ENCODE measurements at places on chromosomes 13 and 19. TPM values are rescaled to one million over a fixed set of nuclear protein-coding genes. Genes with fewer than 3 reads are reported as not detected.
A peak's percentile ranks its signal among the peaks of the same experiment; 100 is the strongest.

The TUBA3C gene
- not detected for total RNA-seq

The FKBP8 gene
- 150 TPM for total RNA-seq

The KLC3 gene
- not detected for total RNA-seq

The LILRB1 gene
- not detected for total RNA-seq

The TMEM272 gene
- total RNA-seq: not detected

The NLRP7 gene
- not detected for total RNA-seq

The DYRK1B gene
- total RNA-seq: 26.8 TPM

The CYP2F1 gene
- not detected for total RNA-seq

The FGF21 gene
- total RNA-seq: not detected

The IL12RB1 gene
- not detected for total RNA-seq

DNA sequence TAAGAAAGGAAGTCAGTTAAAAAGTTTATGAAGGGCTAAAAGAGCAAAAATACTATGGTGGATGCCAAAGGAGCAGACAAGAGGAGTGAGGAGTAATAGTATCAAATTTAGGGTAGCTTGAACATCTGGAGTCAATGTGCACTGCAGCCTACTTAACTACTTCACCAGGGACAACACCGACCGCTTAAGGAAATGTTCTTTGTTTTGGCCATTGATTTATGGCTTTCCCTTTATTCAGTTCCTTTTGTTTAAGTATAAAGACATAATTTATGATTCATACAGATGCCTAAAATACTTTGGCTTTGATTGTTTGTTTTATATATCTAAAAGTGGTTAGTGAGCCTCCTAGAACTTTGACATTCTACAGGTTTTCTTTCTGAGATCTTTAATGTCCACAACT, 276.3 kb upstream of the PRR20A start:
- peak; percentile 91 for DNase-seq

DNA sequence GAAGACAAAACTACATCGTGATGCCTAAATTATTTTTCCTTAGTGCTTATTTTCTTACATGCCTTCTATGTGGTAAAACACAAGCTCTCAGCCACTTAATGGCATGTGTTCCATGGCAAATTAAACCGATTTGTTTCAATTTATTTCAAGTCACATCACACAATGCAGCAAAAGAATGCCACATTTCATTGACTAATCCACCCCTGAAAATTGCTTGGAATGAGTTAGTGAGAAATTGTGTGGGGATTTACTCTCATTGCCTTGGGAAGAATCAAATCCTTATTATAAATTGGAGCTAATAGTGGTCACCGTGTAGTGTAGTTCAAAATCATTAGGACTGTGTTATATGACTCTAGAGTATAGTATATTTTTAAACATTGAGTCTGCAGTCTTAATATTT, 485.5 kb upstream of the KLHL1 start:
- DNase-seq: no peak

DNA sequence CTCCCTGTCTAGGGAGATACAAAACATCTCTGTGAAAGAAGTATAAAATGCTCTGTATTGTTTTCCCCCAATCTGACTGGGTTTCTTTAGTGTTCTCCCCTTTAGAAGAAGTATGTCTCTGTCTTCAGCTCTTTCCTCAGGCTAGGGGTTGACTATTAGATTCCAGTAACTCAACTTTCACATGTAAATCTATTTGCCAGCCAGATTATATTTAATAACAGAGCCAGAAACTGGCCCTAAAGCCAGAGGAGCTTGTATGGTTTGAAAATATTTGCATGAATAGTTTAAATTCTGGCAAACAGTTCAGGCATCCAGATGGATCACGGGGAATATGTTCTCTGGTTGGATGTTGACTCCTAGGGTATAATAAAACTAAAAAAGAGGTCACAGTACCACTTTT, 22.3 kb upstream of the CYSLTR2 start:
- DNase-seq: no peak

- no peak for DNase-seq
Observed at GRCh38 chr13:43128504-43128961, 105.1 kb downstream of the DNAJC15 start.

GRCh38 chr19:19185853-19186740, 5.9 kb downstream of the BORCS8 start:
- peak; percentile 15 for DNase-seq

GRCh38 chr13:81874681-81875661, 1534.0 kb upstream of the SPRY2 start:
- DNase-seq: no peak

- DNase-seq: no peak
Observed at GRCh38 chr13:95623141-95623540, 21.4 kb downstream of the DZIP1 start.

DNA sequence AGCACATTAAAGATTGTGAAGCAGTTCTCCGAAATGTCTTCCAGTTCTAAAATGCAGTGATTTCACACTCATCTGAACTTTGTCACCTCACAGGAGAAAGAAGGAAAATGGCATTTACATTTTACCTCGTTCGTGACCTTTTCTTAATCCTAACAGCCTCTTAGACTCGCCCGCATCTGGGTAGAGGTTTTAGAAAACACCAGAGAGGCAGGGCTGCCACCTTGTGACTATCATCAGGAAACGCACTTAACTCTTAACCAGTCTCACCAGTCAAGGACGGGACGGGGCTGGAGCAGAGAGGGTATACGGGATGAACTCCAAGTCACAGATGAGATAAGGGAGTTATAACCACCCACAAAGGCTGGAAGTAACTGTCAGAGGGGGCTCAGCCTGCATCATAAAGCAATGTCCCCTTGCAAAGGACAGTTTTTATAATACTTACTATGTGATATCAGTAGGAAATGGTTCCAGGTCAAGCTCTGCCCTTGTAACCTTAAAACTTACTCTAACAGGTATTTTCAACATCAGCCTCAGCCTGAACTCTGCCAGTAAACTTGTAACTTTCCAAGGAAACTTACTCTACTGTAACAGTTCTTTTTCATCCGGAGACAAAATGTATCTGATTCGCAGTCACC, 8.6 kb upstream of the CEACAM6 start:
- peak; percentile 36 for DNase-seq

DNA sequence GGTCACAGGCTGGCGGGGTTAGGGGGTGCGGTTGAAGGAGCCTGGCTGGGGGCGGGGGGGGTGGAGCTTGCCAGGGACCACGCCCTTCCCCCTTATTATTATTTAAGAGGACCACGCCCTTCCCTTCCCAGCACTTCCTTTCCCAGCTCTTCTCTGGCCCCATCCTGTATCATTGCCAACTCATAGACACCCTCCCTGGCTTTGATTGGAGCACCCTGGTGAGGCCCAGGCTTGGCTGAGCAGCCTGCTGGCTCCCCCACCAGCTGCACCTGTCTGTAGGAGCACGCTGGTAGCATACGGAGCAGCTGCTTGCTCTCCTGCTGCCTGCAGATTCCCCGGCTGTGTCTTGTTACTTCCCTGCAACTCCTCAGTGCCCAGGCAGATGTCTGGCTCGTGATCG, 62.5 kb upstream of the PDX1 start:
- no peak for DNase-seq

DNA sequence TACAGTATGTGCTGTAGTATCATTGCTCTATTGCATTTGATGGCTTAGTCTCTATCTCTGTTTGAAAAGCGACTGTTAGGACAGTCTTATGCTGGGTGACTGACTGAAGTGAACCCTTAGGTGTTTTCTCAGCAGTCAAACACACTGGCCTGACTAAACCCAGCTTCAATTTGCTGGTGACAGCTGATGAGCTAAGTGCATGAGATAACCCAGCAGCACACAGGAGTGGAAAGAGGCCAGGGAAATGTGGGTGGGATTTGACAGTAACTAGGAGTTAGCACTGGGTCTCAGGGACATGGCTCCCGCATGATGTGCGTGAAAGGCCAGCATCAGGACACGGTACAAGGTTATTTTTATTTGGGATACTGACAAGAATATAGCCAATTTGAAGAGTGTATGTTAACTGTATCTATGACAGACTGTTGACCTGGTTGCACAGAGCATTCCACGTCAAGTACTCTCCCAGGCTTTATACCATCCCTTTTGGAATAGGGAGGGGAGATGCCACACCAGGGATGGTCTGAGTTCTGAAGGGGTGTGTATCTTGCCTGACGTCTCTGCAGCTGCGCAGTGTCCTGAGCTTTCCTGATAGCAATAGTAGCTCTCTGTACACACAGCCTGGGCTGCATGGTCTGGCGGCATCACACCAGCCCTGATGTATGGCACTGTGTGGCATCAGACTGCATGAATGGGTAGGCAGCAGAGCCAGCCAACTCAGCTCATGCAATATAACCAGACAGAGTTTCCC, 144.8 kb downstream of the FLT1 start:
- no peak for DNase-seq

GRCh38 chr13:102598061-102598460, 1.3 kb downstream of the TPP2 start:
- DNase-seq: peak; percentile 24

- DNase-seq: no peak
Observed at GRCh38 chr13:85728811-85729210, 70.4 kb downstream of the SLITRK6 start.
